Tongue (tissue), 3 donors: ENCODE measurements at places on chromosomes 11 and 22.

DNA sequence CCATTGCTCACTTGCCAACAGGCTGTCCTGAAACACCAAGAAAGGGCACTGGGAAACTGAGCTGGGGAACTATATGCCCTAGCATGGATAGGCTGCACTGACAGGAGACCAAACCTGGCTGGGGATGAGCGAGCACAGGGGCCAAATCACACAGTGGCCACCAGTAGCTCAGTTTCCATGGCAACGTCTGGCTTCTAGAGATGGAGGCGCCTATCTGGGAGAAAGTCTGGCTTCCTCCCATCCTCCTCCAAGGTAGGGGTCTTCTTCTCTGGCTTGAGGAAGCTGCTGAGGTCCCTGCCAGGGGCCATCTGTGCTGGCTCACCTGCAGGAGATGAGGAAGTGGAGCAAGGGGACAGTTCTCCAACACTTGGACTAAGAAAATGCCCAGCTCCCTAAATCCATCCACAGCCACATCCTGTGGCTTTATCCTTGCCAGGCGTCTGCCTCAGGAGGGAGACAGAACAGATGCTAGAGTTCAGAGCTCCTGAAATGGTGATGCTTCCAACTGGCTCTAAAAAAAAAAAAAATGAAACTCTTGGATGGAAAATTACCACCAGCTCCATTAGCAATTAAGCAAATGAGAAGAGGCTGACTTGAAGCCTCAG, 48.3 kb downstream of the SYT13 start:
- peak; percentile 50 for DNase-seq

- no peak for DNase-seq
Measured at GRCh38 chr11:71525188-71525937, 1.7 kb upstream of the KRTAP5-7 start.

GRCh38 chr11:75816561-75817239, 1.7 kb downstream of the UVRAG start:
- DNase-seq: no peak

DNA sequence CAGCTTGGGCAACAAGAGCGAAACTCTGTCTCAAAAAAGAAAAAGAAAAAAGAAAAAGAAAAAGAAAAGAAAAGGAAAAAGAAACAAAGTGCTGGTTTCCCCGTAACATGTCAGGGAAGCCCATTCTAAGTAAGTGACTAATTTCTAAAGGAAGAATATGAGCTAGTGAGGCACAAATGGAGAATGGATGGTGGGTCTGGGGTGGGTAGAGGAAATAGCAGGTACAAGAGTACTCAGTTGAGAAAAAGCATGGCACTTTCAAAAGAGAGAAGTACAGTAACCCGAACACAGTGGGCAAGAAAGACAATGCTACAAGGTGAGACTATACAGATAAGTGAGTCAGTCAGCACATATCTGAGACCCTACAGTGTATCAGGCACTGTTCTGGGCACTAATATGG, 4.5 kb downstream of the MAJIN start:
- DNase-seq: no peak

DNA sequence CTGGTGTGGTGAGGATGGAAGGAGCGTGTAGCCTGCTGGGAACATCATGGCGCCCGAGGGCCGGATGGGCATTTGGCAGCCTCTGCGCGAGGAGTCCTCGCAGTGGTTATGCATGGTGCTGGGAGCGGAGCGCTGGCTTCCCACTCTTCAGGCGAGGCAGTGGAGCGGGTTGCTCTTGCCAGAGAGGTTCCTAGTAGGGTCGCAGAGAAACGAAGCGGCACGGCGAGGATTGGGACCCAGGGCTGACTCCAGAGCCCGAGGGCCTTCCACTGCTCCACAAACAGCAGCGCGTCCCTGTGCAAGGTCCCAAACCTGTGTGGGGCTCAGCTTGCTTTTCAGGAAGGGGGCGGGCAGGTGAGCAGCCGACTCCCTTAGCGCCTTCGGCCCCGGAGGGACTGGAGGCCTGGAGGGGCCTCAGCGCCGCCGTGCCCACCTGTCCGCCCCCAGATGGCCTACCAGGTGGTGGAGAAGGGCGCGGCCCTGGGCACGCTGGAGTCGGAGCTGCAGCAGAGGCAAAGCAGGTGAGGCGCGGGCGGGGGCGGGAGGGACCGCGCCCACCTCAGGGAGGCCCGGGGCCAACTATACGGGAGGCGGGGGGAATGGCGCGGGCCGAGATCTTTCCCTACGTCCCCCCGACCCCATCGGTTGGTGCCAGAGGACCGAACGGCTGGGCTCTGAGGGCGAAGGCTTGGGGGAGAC, 7.2 kb downstream of the ATG16L2 start:
- DNase-seq: peak; percentile 36

GRCh38 chr22:37658133-37659065, at the start of gene PDXP:
Gene PDXP, plus strand, starts transcription at chr22:37658723. Its CDS starts 60 bp downstream, at chr22:37658783.
- DNase-seq: peak; percentile 100

DNA sequence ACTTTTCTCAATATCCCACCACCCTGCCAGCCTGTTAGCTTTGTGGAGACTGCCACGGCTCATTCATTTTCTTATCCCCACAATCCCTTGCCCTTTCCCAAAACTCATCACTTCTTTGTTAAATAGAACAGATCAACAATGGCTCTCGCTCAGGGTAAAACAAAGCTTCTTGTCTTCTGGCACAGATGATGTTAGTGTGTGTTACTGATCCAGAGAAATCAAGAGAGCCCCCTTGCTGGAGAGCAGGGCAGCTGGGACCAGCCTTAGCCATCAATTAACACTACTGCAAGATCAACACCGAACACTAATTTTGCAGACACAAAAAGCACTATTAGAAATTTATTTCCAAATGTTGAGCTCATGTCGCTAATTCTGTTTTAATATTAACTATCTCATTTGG, 420.9 kb downstream of the TENM4 start:
- no peak for DNase-seq

GRCh38 chr11:393219-394033, 583 bp upstream of the PKP3 start:
- peak; percentile 57 for DNase-seq

- DNase-seq: no peak
Measured at GRCh38 chr11:115981104-115981481, 476.9 kb upstream of the CADM1 start.

DNA sequence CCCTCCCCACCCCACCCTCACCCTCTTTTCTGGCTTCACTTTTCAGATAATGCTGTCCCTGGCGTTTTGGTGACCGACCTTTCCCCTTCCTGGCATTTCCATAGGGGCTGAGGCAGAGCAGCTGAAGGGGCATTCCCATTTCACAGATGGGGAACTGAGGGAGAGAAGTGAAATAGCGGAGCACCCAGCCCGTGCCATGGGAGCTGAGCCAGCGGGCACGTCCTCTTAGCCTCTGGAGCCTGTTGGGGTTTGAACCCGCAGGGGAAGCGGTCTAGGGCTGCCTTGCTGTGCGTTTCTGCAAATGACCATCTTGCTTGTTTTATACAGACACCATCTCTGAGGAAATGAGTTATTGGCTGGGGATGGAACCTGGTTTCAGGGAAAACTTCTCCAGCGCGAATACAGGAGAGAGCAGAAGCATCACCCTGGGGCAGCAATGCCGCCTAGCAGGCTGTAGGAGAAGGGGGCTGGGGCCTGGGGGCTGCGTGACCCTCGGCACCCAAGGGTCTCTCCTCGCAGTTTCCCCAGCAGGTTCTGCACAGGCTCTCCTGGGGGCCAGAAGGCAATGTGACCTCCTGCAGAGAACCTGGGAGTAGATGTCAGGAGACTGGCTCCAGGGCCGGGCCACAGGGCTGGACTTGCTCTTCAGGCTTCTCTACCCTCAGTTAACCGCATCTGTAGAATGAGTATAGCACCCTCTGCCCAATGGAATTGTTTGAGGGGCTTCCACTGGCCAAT, 1.5 kb downstream of the PTPRJ start:
- no peak for DNase-seq

DNA sequence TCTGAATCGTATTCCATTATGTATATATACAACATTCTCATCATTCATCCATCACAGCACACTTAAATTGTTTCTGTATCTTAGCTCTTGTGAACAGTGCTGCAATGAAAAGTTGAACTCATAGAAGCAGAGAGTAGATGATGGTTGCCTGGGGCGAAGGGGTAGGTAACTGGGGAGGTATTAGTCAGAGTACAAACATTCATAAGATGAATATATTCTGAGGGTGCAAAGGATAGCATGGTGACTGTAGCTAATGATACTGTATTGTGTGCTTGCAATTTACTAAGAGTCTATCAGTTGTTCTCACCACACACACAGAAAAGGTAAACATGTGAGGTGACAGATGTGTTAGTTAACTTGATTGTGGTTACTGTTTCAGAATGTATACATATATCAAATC, 12.6 kb upstream of the RFPL2 start:
- DNase-seq: no peak

DNA sequence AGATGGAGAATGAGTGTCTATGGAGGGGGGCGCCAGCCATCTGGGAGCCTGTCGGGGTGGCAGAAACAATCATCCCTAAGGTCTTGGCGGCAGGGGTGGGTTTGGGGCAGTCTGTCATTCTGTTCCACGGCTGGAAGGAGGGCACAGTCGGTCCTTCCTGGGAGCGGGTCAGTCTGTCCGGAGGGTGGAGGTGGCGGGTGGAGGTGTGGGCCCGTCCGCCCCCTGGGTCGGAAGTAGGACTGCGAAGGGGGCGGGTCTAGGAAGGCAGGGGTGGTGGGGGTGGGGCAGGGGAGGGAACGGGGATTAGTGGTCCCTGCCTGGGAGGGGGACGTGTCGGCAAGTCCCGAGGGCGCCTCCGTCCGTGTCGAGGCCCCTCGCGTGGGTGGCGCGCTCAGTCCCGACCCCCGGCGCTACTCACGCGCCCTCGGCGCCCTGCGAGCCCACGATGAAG, 461 bp downstream of the TBC1D10A start:
- no peak for DNase-seq

DNA sequence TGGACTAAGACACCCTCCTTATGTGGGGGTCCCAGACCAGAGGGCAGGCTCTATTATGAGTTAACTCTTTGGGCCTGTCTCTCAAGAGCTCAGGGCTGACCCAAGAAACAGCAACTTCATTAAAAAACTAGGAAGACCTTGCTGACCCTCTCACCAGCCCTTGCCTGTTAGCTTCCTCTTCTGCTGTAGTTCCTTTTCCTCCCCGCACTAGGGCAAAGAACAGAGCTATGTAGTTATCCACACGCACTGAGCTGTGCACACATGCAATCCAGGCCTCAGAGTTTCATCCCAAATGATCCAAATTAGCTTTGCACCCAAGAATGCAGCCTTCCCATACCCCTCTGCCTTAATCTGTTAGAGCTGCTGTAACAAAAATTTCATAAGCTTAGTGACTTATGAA, 539.6 kb upstream of the CADM1 start:
- DNase-seq: no peak

- peak; percentile 90 for DNase-seq
Measured at GRCh38 chr11:59551659-59552521, 40.6 kb downstream of the OR4D9 start.

- peak; percentile 82 for DNase-seq
Measured at GRCh38 chr11:31870609-31871309, 59.6 kb upstream of the PAX6 start.

DNA sequence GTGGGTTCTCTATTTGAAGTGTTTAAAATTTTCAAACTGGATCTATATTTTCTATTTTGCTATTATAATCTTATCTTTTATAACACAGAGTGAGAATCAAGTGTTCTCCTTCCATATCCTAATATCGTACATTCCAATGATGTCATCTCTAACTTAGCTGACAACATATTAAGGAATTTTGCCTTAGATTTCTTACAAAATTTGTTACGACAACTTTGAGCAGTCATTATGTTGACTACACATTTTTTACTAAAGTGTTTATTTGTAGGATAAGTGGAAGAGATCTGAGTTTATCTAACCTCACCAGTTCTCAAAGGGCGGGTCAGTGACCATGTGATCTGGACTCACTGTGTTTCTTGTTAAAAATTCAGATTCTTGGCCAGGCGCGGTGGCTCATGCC, 12.7 kb downstream of the BTG4 start:
- DNase-seq: no peak

- no peak for DNase-seq
Measured at GRCh38 chr11:79046366-79046765, 394.5 kb downstream of the TENM4 start.

DNA sequence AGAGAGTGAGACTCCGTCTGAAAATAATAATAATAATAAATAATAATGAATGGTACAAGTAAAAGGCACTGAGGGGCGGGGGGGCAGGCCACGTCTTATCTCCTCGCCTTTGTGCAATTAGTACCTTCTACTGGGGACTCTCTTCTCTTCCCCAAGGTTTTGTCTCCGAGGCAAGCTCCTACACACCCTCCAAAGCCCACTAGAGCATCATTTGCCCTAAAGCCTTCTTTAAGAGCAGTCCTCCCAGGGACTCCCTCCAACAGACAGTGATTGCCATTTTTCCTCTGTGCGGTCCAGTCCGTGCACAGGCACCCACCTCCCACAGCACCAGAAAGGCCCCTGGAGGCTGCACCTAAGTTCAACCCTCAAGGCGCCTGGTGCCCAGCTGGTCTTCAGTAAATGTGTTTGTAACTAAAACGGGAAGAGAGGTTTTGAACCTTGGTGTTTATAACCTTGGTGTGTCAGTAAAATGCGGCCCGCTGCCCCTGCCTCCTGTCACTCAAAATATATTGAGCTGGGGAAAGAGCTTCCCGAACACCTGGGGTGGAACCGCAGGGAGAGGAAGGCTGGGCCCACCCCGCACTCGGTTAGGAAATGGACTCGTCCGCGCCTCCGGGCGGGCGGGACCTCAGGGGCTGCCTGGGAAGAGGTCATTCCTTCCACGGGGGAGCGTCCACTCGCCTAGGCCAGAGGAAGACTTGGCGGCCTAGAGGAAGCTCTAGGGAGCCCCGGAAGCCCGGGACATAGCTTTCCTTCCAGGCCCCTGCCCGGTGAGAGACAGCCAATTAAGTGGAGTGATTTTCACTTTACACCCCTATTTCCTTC, 4.7 kb upstream of the KDELR3 start:
- DNase-seq: no peak

DNA sequence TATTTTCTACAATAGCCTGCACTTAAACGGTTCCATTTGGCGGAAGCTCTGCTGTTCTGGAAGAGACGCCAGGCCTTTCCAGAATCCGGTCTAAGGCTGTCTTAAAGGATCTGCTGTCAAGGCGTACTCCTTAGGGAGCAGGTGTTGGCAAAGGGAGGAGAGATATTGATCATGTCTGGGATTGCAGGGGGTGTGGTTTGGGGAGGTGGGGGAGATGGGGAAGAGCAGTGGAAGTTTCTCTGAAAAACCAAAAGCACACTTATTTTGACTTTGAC, 22.5 kb upstream of the WNT11 start:
- DNase-seq: peak; percentile 77

- no peak for DNase-seq
Measured at GRCh38 chr22:21768435-21768834, 32.8 kb upstream of the YPEL1 start.

- no peak for DNase-seq
Measured at GRCh38 chr11:114358716-114359115, 41.6 kb downstream of the C11orf71 start.

- no peak for DNase-seq
Measured at GRCh38 chr11:29293825-29294224, 723.0 kb downstream of the KCNA4 start.

GRCh38 chr22:38314933-38315822, 2.1 kb downstream of the CSNK1E start:
- DNase-seq: peak; percentile 72

GRCh38 chr11:119397740-119398139, 16.2 kb upstream of the USP2 start:
- DNase-seq: no peak
